ENCODE measurements at places on chromosomes 1 and 21.
A peak's percentile ranks its signal among the peaks of the same experiment; 100 is the strongest.

DNA sequence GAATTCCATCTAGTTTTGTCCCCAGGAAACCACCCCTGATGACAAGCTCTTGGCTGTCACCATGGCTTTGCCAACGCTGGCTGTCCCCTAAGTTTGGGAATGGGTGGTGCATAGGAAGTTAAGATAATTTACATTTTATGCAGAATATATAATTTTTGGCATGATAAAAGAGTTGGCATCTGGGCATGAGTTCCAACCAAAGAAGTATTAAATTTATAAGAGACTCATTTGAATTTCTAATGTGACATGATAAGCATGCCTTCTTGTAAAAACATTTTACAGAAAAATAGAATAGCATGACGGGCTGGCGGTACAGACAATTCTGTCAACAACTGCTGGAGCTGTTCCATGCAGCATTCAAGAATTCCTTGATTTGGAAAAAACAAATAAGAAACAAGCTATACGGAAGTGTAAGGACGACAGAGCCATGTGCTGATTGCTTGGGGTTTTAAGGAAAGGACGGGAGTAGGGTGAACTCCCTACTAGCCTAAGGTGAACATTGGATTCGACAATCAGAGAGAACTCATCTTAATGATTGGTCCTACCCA, 106.8 kb upstream of the C1orf21 start:
- no peak for DNase-seq

DNA sequence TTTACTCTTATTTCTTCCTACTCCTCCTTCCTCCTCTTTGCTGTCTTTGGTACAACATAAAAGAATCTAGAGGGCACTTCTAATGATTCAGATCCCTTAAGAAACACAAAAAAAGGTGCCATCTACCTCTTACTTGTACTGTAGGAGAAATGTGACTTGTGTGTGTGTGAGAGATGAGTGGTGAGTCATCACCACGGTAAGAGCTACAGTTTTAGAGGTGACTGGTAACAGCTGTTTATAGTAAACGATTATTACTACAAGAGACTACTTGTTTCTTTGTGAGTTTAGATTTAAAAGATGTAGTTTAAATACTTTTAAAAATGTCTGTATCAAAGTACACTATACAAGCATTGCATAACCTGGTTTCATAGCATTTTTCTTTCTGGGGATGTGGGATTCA, 40.4 kb downstream of the SLC35D1 start:
- no peak for DNase-seq

- DNase-seq = no peak
Observed at GRCh38 chr21:26405735-26406361, 167.2 kb downstream of the CYYR1 start.

- no peak for DNase-seq
Observed at GRCh38 chr1:41365772-41366454, 4.7 kb downstream of the FOXO6 start.

DNA sequence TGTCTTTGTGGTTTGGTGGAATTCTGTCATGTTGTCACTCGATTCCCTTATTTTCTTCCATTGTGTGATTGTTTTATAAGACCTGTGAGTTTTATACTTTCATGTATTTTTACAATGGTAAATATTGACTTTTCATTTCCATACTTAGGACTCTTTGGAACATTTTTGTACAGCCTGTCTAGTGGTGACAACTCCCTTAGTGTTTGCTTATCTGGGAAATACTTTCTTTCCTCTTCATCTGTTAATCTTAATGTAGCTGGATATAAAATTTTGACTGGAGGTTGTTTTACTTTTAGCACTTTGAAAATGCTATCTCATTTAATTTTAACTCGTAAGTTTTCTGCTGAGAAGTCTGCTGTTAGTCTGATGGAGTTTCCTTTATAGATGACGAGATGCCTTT, 310.5 kb downstream of the NUF2 start:
- no peak for DNase-seq

GRCh38 chr1:7356079-7356478, 415.0 kb upstream of the VAMP3 start:
- no peak for DNase-seq

GRCh38 chr1:56535939-56536338, 43.4 kb downstream of the PLPP3 start:
- DNase-seq = no peak

DNA sequence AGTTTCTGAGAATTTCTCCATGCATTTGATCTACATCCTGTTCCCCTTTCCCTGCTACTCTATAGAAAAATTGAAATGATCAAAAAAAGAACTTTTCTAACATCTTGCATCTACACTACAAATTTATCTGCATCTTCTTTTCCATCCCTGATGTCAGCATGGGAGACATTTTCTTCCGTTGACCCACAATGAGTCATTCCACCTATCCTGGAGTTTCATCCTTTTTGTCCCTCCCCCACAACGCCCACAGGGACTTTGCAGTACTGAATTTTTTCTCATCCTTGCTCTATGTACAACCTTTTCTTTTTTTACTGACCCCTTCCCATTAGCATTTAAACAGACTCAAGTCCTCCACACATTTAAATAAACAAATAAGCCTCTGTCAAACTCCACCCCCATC, 112.2 kb upstream of the MROH9 start:
- DNase-seq = no peak

- no peak for DNase-seq
Observed at GRCh38 chr1:21689661-21690372, 20.7 kb upstream of the RAP1GAP start.

DNA sequence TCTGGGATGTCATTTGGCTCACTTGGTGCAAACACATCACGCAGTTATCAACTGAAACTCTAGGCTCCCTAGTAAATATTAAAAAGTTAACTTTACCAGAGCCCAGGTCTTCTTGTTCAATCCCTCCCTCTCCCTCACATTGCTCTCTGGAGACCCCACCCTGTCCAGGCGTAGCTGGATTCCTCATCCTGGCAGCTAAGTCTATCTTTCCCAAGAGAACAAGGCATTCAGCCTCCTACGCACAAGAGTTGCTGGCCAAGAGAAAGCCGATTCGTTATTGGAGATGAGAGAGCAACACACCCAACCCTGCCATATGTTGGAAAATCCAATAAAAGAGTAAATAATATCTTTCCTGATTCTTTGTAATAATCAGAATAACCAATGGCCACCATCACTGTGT, 117.9 kb downstream of the SLC30A10 start:
- DNase-seq = no peak

DNA sequence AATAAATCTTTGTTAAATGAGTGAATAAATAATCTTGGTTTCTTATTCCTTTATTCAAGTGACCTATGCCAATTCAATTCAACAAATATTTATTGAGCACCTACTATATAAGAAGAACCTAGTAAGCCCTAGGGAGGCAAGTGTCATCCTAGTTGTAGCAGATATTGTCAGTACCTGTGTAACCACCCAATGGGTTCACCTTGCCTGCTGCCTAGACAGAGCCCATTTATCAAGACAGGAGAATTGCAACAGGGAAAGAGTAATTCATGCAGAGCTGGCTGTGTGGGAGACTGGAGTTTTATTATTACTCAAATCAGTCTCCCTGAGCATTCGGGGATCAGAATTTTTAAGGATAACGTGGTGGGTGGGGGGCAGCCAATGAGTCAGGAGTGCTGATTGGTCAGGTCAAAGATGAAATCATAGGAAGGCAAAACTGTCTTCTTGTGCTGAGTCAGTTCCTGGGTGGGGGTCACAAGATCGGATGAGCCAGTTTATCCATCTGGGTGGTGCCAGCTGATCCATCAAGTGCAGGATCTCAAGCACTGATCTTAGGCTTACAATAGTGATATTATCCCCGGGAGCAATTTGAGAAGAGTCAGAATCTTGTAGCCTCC, 53.8 kb upstream of the KCNA3 start:
- DNase-seq = no peak

DNA sequence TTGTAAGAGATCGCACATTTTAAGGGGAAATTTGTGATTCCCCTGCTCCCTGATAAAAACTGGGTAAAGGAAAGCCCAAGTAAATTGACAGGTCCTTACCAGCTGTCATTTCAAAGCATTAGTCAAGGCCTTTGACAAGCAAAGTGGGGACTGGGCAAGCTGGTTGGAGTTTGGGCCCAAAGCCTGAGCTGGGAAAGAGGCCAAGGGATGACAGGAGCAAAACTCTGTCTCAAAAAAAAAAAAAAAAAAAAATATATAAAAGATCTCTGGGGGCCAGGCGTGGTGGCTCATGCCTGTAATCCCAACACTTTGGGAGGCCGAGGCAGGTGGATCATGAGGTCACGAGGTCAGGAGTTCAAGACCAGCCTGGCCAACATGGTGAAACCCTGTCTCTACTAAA, 36.9 kb downstream of the SLC2A1 start:
- DNase-seq = no peak

DNA sequence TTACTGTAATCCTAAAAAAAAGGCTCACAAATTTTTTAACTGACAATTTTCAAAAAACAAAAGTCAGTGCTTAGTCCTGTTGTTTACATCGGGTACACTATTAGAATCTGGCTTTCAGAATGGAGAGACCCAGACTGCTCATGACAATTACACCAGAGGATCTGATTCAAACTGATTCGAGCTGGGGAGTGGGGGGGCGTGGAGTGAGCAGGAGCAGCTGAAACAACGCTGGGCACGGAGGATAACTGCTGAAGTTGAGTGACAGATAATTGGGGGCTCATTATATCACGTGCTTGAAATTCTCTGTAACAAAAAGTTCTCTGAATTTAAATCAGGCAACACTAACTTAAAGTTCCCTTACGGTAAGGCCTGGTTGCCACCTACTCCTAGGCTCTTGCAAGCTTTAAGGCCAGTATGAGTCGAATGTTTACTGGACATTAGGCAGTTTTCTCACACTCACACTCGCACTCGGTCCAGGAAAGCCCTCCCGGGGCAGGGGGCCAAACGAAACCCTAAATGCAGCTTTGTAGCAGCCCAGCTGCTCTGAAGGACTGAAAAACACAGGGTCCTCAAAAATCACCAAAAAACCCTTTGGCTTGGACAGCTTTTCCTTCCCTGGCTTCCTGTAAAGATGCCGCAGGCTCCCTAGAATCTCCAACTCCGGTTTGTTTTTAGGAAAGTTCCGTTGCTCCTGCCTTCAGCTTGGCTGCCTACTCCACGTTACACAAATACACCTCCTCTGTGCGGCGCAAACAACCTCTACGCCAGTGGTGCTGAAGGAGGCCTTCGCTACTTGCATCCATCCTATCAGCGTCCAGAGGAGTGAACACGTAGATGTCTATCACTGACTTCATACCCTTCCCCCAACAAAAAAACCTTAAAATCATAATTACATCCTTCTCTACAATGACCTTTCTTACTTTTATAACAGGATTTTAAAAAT, 42.9 kb downstream of the CAPZB start:
- DNase-seq = no peak

GRCh38 chr1:151510614-151510956, 602 bp upstream of the CGN start:
- no peak for DNase-seq

- DNase-seq = no peak
Observed at GRCh38 chr1:17181781-17182464, 23.0 kb upstream of the PADI1 start.

DNA sequence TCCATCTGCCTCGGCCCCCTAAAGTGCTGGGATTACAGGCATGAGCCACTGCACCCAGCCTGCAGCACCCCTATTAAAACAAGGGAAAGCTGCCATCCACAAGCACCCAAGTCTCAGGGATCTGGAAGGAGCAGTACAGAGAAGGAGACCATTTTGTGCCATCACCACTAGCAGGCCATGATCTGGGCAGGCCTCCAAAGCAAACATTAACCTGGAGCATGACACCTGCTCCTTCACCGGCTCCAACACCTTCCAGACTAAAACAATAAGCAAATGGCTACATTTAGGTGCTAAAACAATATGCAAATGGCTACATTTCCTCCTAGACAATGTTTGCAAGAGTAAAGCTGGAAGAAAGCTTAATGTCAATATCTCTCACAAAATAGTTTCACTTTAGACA, 16.7 kb downstream of the MEAF6 start:
- DNase-seq = peak; percentile 40

DNA sequence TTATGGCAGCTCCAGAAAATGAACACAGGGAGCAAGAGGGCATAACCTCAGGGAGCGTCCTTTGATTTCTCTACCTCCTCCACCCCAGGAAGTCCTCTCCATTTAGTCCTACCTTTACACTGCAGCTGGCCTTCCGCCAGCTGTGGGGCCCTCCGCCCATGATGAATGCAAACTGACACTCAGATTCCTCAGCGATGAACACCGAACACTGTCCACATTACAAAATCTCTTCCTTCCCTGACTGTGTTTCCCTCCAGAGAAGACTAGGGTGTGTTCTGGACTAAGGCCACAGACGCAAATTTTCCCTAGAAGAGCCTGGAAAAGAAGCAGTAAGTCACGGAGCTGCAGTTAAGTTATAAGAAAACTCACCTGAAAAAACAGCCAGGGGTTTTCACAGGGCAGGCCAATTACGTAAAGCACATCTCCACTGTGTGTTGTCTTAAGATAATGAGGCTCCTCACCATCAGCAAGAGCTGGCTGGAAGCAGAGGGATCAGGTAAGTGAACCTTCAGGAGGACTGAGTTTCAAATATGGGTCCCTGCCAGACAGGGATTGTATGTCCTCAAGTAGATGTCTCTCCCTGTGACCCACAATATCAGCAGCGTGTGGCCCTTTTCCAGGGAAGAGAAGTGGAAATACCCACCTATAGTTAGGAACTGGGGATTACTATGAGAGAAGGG, 46.3 kb upstream of the ATP1B1 start:
- no peak for DNase-seq

DNA sequence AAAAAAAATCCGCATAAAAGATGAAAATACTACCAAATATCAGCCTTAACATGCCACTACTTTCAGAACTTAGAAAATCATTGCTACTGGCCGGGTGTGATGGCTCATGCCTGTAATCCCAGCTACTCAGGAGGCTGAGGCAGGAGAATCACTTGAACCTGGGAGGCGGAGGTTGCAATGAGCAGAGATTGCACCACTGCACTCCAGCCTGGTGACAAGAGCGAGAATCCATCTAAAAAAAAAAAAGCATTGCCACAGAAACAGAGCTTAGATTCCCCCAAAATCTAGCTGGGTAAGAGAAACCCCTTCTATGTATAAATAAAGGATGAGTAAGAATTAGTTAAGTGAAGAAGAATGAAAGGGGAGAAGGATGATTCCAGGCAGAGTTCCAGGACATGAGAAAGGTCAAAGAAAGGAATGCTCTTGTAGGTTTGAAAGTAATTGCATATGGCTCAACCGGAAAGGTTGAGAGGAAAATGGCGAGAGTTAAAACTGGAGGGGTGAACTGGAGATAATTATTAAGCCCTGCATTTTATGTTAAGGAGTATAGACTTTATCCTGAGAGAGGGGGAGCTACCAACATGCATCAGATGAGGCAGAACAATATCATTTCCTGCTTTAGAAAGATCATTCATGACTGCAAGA, 19.7 kb upstream of the NRDC start:
- no peak for DNase-seq

GRCh38 chr1:25671929-25672328, 55.3 kb downstream of the MAN1C1 start:
- no peak for DNase-seq

All from NCI-H1417 treated with DMSO at 0.1 percent for 48 hours (cell line).